ENCODE measurements at places on chromosomes 12 and 14.
A peak's percentile ranks its signal among the peaks of the same experiment; 100 is the strongest.

GRCh38 chr14:68636597-68636996 lies 156.3 kb downstream of the ZFP36L1 start:
- no peak for DNase-seq

GRCh38 chr12:119992129-119992705 lies 3.2 kb downstream of the BICDL1 start:
- DNase-seq: no peak

DNA sequence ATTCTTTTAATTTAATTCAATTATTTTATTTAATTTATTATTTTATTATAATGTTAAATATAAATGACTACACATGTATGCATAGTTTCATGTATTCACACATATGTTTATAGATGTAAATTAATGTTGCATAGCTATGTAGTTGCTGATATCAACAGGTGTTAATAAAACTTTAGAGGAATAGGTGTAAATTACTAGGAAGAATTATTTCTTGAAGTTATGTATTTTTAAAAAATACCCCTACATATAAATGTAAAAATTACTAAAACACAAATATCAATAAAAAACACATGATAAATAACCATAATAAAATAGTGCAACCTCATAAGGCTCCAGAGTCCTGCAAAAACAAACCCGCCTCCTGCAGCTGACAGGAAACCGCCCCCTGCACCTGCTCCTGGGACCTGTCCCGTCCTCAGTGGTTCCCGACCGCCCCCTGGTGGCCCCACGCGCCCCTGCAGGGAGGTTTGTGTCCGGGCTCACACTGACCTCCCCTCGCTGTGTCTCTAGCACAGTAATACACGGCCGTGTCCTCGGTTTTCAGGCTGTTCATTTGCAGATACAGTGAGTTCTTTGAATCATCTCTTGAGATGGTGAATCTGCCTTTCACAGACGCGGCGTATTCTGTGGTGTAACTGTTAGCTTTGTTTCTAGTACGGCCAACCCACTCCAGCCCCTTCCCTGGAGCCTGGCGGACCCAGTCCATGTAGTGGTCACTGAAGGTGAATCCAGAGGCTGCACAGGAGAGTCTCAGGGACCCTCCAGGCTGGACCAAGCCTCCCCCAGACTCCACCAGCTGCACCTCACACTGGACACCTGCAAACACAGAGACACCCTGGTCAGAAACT lies 1264.0 kb downstream of the TMEM121 start:
- peak; percentile 55 for DNase-seq

- DNase-seq: peak; percentile 83
These were observed 10.1 kb downstream of the KRT80 start for GRCh38 chr12:52181746-52182145.

- no peak for DNase-seq
These were observed 70.3 kb upstream of the PRMT8 start for GRCh38 chr12:3420693-3421092.

DNA sequence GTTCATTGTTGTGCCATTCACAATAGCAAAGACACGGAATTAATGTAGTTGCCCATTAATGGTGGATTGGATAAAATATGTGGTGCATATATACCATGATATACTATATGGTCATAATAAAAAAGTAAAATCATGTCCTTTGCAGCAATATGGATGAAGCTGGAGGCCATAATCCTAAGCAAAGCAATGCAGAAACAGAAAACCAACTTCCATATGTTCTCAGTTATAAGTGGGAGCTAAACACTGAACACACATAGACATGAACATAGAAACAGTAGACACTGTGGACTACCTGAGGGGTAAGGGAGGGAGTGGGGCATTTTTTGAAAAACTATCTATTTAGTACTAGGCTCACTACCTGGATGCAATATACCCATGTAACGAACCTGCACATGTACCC lies 3.0 kb upstream of the ERP27 start:
- DNase-seq: no peak

- peak; percentile 37 for DNase-seq
These were observed 77.6 kb downstream of the SCAF11 start for GRCh38 chr12:45912774-45913173.

DNA sequence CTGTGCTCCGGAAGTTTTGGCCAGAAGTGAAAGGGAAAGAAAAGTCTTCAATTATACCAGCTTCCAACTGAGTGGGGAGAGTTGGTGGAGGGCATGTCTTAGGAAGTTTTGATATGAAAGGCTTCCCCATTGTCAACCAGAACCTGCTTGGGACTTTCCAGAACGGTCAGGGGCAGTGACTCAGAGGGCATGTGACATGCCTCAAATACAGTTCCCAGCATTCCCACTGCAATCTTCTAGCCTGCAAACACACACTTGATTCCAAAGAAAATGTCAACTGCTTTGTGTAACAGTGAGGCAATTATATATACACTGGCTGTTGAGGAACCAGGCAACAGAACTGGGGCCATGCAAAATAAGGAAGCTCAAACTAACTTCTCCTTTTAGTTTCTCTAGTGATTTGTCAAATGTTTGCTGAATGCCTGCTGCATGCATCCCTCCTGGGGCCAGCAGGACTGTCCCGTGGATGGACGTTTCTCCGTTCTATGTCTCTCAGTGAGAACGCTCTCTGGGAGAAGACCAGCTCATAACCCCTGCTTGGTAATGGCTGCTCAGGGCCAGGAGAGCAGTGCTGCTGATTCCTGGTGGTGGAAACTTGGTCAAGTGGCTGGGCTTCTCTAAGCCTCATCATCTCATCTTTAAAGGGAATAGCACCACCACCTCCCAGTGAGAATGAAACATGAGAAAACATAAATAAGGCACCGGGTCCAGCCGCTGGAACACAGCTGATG lies 18.3 kb downstream of the SLC25A47 start:
- no peak for DNase-seq

GRCh38 chr14:77299771-77300170 lies 20.9 kb downstream of the POMT2 start:
- DNase-seq: no peak

GRCh38 chr14:99603471-99604277 lies at the start of gene CCDC85C:
Gene CCDC85C (minus strand): TSS chr14:99604207. CDS start chr14:99603959, 248 bp downstream.
- DNase-seq: peak; percentile 68

DNA sequence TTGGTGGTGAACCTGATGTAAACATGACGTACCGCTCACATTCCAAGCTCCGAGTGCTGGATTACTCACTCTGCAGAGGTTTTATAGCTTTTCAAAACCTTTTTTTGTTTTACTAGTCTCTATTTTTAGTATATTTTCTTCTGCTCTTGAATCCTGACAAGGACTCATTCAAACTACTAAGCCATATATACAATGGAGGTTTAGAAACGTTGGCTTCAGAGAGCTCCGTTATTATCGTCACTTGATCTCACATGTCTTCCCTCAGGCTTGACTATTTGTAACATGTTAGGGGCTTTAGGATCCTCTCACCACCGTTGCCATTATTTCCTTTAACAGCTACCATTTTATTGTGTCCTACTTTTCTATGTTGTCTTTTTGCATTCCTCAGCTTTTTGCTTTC lies 1321.5 kb upstream of the FLRT2 start:
- no peak for DNase-seq

DNA sequence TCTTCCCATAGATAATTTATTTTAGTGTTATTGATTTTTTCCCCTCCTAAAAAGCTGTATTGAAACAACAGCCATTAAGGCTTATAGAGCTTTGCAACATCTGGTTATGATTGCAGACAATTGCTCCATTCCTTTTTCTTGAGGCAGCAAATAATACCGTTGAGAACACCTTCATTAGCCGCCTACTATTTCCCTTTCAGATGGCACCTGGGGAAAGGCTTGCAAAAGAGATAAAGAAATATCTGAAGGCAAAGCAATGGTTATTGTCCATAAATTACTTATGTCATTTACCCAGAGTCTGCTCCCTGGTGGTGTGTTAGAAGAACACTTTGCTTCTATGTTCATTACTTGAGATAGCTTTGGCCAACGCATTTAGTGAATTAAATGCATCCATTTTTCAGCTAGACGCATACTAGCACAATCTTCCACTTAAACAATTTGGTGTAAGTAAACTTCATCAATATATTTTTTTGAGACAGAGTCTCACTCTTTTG lies 377.8 kb downstream of the KCNH5 start:
- DNase-seq: no peak

DNA sequence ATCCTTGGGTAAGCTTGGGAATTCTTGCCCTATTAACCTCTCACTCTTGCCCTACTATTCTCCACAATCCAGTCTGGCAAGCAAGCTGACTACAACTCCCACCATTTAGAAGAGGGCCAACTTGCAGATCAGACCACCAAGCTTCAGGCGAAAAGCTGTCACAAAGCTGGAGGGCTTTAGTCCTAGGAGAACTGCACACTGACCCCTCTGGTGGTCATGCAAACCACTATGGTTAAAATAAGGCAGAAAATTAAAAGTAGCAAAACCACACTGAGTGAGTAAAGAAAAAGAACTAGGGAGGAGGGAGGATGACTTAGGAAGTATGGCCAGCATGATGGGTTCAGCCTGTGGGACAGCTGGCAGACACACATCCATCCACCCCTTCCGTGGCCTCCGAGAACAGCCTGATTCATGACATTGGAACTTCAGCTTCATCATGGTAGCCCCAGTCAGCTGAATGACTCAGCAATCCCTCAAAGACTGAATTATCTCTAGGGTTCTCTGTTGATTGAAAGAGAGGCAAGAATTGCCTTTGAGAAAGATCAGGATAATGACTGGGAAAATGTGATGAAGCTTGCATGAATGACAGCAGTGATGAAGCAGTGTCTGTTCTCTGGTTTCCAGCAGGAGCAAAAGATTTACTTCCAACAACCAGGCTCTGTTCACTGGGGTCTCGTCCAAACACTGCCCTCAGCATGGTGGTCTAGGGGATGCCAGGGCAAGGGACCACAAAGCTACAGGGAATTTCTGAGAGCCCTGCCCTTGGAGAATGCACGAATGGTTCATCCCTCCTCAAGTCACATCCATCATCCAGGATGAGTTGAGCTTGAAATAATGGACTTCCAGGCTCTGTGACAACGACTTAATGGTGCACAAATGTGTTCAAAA lies 24.4 kb downstream of the PITPNM2 start:
- DNase-seq: no peak

- no peak for DNase-seq
These were observed 42.1 kb downstream of the DRAM1 start for GRCh38 chr12:101919447-101919846.

- DNase-seq: no peak
These were observed 91.6 kb upstream of the VRK1 start for GRCh38 chr14:96705422-96706092.

DNA sequence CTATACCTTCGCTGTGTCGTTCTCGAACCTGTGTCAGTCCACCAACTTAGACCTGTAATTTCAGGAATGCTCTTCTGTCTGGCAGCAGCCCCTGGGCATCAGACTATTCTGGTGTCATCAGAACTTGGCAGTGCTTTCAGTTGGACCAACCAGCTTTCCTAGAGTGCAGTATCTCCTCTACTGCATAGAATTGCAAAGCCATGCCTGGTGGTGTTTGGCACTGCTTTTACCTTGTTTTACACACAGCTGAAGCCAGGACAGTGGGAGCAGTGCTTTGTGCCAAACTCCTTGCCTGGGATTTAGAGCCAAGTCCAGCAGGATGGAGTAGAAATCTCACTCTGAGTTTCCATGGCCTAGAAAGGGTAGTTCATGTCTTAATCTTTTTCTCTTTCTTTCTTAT lies 1.5 kb downstream of the FLVCR2 start:
- DNase-seq: no peak

DNA sequence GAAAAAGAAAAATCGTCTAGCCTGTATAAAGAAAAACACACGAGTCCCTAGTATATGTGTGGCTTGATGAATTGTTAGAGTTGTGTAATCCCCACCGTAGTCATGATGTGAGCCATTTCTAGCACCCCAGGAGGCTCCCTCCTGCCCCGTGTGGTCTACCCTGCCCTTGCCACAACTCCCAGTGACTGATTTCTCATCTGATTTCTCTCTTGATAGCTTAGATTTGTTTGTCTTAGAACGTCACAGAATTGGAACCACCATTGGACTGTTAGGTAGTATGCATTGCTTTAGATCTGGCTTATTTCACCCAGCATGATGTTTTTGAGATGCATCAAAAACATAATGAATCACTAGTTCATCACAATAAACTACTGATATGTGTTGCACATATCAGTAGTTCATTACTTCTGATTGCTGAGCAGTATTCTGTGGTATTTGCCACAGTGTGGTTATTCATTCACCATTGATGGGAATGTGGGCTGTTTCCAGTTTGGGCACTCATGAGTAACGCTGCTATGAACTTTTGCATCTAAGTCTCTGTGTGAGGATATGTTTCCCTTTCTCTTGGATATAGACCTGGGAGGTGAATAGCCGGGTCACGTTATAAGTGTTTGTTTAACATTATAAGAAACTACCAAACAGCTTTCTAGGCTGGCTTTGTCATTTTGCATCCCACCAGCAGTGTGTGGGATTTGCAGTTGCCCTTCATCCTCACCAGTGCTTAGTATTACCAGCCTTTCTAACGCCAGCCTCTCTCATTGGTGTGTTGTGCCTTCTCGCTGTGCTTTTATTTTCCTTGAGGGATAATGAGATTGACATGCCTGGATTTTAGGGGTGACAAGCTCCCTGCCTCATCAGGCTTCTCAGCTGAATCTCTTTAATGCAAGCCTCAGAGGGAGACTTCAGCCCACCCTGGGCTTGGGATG lies 31.9 kb upstream of the NCOR2 start:
- no peak for DNase-seq

GRCh38 chr14:104291123-104292000 lies 153.0 kb downstream of the KIF26A start:
- peak; percentile 89 for DNase-seq

DNA sequence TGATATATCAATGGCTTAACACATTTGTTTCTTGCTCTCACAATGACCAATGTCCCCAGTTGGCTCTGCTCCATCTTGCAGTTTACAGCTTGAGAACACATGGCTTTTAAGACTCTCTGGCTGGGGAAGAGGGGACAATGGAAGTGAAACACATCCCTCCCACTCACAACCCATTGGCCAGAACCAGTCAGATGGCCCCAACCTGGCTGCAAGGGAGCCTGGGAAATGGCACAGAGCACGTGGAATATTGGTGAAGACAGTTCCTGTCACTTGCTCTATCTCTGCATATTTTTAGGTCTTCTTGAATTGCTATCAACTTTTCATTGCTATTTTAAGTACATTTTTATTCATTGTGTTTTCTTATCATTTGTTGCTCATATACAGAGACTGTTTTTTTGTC lies 345.4 kb downstream of the MED13L start:
- no peak for DNase-seq

DNA sequence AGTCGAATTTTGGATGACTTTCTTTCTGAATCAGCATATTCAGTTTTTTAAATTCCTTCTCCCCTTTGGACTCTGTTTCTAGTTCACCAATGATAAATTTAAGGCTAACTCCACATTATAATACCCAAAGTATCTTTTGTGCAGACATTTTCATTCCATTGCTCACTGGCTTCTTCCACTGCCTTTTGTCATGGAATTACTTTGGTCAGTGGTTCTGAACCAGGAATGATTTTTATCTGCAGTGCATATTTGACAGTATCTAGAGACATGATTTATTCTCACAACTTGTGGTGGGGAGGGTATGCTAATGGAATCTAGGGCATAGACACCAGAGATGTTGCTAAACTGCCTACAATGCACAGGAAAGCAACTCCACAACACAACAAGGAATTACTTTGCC lies 234.4 kb upstream of the PRKD1 start:
- DNase-seq: no peak

DNA sequence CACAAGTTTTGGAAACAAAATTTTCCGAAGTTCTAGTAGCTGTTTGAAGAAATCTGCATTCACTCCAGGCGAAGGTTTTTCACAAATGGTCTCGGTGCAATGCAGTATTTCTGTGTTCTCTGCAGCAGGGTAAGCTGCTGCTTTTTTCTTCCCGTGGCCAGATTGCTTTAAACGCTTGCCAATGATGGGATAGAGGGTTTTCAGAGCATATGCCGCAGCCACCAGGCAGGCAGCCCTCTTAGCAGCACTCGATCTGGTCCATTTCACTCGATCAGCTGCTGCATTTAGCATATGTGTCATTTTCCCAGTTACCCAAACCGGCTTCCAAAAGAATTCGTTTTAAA lies 315 bp downstream of the ABCD2 start:
- no peak for DNase-seq

All from COR-L47 (cell line).